ENCODE measurements at places on chromosomes 16 and 17.

- DNase-seq = no peak
These were observed 98.7 kb upstream of the SDK2 start for GRCh38 chr17:73742948-73743381.

- no peak for DNase-seq
These were observed 161.7 kb upstream of the SOX9 start for GRCh38 chr17:71959154-71959553.

DNA sequence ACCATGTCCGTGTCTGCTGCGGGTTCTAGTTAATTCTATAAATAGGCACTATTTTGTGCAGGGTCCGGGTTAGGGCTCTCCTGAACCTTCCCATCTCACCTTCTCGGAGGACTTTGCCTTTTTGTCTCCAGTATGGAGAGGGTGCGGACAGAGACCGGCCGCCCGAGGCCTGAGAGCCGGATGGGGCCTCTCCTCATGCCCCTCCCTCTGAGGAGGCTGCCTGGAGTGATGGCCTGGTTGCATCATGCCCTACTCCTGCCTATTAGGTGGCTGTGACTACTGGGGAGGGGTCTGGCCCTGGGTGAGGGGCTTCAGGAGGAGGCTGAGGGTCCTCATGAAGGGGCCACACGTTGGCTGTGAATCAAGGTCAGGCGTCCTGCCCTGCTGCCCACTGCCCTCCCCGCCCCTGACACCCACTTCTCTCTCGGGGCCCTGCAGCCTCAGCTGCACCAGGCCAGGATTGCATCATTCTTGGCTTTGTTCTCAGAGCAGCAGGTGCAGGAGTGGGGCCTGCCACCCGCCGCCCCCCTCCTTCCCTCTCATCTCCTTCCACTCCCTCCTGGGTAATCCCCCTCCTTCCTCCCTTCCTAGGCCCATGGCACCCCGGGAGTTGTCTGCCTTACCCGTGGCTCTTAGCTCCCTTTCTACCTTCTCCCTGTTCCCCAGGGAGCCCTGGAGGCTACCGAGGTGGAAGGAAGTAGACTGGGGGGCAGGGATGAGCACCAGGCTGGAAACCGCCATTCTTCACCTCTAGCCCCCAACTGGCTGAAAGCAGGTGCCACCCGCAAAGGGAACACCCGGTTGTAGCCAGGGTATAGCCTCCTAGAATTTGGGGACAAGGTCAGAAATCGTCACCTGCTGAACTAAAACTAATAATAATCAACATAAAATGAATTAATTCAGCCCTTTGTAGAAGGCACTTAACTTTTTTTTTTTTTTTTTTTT is 12.7 kb upstream of the ARHGAP23 start:
- DNase-seq = peak; percentile 24

DNA sequence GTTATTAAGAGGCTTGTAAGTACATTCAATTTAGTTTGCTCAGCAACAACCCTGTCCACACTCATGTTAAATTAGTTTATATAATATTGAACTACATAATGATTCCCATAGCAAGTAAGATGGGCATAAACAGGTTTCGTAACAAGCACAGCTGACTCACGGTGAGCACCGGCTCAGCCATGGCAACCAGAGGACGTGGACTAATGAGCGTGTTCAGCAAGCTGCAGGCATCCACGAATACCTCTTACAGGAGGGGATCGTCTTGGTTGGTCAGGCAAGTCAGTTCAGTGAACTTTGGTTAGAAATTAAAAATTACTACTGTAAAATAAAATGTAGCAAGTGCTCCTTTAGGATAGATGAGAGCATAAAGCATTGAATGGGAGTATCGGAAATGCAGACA is 58.4 kb downstream of the ELAC2 start:
- no peak for DNase-seq

- no peak for DNase-seq
These were observed 133.4 kb downstream of the TANC2 start for GRCh38 chr17:63099425-63099824.

DNA sequence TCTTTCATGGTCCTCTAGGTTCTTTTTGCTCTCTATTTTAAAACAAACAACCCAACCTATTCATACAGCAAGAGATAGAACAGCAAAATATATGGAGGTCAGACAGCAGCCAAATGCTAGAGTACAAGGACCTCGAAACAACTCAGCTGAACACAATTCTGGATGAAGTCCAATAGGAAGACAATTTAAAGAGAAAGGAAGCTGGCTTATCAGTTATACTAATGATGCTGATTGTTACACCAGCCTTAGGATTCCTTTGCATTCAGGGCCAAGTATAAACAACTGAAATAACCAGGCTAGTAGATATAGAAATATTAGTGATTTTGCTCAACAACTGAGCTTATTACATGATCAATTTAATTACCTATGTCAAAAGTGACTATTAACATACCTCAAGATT is 2.5 kb downstream of the SSH2 start:
- peak; percentile 42 for DNase-seq

- DNase-seq = peak; percentile 33
These were observed at the start of gene DLX3 for GRCh38 chr17:49995055-49995738. Gene DLX3 (minus strand): TSS chr17:49995224. CDS start chr17:49994998, 226 bp downstream.

DNA sequence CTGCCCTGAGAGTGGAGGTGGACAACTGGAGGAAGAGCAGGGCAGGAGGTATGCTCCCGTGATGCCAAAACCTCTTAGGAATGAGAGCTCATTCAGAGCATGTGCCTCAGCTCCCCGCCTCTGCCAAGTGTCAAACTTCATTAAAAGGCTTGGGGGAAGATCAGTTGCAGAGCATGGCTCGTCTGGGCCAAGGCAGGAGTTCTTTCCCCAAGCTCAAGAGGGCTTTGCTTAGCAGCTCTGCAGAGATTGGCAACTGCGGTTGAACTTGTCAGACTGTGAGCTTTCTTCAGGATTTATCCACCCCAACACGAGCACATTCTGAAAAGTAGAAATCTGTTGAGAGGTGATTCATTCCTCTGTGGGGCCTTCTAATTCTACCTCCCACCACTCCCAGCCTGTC is 248.1 kb downstream of the HS3ST3A1 start:
- no peak for DNase-seq

DNA sequence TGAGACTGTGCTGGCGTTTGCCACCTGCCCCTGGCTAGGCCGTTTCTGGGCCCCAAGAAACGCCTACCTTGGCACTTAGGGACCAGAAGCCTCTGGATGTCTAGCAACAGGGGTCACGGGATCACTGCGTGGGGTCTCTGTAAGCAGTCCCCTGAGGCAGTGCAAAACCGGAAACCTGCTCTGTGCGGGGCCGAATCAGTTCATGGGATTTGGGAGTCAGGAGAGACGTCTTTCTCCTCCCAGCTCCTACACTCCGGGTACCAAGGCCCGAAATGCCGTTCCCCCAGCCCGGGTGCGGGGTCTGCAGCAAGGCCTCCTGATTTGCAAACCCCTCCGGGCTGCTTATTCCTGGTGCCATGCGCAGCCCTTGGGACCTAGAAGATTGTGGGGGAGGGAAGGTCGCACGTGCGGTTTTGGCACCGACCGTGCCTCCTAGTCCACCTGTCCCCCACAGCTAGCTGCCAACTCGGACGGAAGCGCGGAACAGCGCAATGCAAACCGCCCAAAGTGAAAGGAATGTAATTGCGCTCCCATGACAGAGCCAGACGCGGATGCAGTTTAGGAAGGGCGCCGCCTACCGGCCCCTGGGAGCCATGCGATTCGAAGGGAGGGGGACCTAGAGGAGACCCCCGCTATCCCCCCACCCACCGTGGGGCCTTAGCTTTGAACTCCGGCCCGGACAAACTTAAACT is 6.5 kb downstream of the IRX5 start:
- DNase-seq = no peak

DNA sequence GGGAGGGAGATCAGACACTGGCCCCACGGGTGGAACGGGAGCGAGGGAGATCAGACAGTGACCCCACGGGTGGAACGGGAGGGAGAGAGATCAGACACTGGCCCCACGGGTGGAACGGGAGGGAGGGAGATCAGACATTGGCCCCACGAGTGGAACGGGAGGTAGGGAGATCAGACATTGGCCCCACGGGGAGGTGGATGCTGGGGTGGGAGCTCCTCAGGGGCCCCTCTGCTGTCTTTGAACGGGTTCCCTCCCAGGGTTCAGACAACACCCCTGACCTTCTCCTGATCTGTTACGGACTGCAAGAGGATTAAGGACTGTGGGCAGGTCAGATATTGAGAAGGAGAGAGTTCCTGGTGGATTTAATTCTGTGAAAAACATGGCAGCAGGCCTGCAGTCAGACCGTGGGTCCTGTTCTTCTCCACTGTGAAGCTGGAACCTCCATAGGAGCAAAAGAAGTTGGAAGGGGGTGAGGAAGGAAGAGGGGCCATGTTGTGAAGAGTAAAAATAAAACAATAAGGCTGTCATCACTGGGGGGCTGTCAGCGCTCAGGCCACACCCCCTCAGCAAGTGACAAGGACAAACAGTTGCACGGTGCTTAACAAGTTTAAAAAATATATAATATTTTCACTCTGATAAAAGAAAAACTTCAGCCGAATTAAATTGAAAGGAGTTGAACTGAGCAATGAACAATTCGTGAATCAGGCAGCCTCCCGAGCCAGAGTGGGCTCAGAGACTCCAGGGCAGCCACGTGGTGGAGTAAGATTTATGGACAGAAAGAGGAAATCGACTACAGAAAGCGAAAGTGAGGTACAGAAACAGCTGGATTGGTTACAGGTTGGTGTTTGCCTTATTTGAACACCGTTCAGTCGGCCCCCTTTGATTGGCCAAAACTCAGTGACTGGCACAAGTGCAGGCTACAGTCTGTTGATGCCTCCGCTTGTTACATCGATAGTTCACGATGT is 348.7 kb upstream of the TNRC6C start:
- DNase-seq = peak; percentile 25

GRCh38 chr17:3035968-3036280 is 27.5 kb downstream of the OR1D5 start:
- DNase-seq = no peak

- DNase-seq = no peak
These were observed 81.3 kb downstream of the METRNL start for GRCh38 chr17:83160443-83161297.

DNA sequence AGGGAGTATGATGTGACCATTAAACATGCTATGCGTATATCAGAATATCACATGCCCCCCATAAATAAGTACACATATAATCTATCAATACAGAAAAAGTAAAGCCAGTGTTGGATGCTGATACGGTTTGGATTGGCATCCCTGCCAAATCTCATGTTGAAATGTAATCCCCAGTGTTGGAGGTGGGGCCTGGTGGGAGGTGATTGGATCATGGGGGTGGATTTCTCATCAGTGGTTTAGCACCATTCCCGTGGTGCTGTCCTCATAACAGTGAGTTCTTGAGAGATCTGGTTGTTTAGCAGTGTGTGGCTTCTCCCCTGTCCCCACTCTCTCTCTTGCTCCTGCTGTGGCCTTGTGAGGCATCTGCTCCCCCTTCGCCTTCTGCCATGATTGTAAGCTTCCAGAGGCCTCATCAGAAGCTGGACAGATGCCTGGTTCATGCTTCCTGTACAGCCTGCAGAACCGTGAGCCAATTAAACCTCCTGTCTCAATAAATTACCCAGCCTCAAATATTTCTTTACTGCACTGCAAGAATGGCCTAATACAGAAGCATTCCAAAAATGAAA is 88.9 kb downstream of the AATF start:
- no peak for DNase-seq

DNA sequence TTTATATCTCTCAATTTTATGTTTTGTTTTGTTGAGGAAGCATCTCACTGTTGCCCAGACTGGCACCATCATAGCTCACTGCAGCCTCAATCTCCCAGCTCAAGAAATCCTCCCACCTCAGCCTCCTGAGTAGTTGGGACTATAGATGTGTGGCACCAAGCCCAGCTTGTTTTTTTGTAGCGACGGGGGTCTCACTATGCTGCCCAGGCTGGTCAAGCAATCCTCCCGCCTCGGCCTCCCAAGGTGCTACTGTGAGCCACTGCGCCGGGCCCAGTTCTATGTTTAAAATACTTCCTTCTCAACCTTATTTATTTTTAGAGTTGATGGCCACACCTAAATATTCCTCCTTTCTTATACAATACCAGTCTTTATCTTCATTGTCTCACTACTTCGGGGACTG is 1.9 kb upstream of the NFE2L1 start:
- no peak for DNase-seq

GRCh38 chr16:14524979-14525378 is 105.1 kb downstream of the PARN start:
- no peak for DNase-seq

GRCh38 chr17:50863221-50863843 is 2.8 kb downstream of the TOB1 start:
- peak; percentile 58 for DNase-seq

DNA sequence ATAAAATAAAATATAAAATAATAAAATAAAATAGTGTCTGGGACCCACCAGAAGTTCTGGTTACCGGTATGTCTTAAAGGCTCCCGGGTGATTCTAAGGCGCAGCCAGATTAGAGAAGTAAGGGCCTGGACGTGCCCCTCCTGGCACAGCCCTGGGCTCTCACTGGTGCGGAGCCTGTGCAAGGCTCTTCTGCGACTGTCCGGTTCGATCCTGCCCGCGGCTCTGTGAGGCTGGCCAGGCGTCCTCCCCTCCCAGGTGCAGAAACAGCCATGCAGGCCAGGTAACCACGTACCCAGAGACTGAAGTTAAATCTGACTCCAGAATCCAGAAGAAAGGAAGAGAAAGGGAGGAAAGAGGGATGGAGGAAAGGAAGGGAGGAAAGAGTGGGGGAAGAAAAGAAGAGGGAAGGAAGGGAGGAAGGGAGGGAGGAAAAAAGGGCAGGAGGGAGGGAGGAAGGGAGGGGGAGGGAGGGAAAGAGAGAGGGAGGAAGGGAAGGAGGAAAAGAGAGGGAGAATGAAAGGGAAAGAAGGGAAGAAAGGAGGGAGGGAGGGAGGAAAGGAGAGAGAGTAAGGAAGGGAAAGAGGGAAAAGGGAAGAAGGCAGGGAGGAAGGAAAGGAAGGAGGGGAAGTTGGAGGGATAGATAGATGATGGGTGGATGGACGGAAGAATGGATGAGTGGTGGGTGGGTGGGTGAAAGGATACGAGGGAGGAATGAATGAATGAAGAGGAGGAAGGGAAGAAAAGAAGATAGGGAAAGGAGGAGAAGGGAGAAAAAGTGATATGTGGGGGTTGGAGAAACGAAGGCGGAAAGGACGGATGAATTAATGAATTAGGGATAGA is 42.3 kb downstream of the C16orf82 start:
- no peak for DNase-seq

DNA sequence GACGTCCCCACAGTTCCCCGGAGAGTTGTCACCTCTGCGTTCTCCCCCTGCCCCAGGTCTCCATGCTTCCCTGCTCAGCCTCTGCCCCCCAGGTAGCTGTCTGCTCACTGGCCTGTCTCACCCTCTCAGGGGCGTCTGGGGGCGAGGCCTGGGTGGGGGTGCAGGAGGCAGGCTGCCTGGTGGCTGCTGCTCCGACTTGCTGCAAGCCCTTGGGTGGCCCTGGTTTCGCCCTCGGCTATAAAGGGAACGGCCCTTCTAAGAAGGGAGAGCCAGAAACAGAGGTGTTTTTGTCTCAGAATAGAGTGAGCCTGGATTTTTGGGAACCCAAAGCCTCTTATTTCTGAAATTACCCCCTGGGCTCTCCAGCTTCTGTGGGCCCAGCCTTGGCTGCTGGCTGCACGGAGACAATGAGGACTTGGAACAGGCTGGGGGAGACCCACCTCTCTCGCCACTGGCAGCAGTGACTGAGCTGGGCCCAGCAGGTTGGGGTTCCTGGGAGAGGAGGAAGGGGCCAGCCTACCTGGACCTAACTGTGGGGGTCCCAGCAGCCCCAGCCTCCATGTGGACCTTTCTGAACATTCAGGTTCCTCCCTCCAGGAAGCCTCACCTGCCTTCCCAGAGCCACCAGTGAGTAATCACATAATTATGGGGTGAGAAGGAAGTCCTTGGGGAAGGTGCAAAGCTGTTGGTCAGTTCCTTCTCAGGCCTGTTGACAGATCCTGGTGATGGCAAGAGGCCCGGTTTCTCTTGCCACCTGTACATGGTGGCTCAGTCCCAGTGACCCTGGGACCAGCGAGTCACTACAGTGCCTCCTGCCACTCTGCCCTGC is 15.5 kb upstream of the SPNS2 start:
- no peak for DNase-seq

GRCh38 chr17:15413101-15413771 is 54.2 kb downstream of the CDRT4 start:
- no peak for DNase-seq
